ENCODE measurements at places on chromosomes 12 and 14.

DNA sequence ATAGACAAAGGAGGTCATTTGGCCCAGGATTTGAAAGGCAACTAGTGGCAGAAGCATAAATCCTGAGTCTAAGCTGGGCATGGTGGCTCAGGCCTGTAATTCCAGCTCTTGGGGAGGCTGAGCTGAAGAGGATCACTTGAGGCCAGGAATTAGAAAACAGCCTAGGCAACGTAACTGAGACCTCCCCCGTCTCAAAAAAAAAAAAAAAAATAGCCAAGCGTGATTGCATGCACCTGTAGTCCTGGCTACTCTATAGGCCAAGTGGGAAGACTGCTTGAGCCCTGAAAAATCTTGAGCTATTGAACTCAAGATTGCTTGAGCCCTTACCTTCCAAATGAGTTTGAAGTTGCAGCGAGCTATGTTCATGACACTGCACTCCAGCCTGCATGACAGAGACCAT, 7.8 kb downstream of the GON7 start:
- ATAC-seq, result no peak

- no peak for ATAC-seq
Observed at GRCh38 chr14:68791902-68792677, 777 bp downstream of the ZFP36L1 start.

- no peak for ATAC-seq
Observed at GRCh38 chr12:47141459-47141858, 61.7 kb upstream of the AMIGO2 start.

- no peak for ATAC-seq
Observed at GRCh38 chr14:75249251-75249957, 29.2 kb upstream of the FOS start.

DNA sequence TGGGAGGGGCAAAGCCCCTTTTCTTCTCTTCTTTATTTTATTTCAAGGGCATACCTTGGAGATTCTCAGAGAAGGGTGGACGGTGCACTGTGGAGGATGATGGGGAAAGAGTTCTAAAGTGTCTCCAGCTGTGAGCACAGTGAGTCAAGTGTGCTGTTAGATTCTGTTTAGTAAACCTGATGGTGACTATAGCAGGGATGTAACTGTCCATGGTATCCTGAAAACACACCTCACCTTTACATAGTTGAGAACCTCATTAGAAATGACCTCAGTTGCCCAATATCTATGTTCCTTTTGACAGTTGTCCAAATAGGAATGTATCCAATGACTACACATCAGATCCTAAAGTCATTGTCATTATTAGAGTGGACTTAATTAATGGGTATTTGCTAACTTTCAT, 38.0 kb downstream of the CNTN1 start:
- no peak for ATAC-seq
